ENCODE measurements at places on chromosomes 4 and X.

DNA sequence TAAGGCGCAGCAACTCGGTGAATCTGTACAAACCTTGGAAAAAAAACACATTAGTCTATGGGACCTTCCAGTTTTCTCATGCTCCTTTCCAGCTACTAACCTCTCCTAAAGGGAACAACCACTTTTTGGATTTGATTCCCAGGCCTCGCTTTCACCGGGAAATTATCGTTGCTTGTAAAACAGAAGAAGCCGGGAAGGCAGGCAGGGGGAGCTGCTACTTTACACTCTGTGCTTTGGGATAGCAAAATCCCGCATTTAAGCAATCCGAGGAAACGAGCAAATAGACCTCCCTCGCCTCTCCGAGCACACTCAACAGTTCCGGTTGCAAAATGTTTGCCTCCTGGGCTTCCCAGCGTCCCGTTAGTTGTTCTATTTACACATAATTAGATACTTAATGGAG lies 1.2 kb downstream of the CD38 start:
- peak; percentile 10 for DNase-seq

GRCh38 chrX:48599341-48599740 lies 2.0 kb downstream of the WDR13 start:
- no peak for DNase-seq

GRCh38 chrX:8313844-8314243 lies 142.8 kb upstream of the VCX2 start:
- DNase-seq: no peak

DNA sequence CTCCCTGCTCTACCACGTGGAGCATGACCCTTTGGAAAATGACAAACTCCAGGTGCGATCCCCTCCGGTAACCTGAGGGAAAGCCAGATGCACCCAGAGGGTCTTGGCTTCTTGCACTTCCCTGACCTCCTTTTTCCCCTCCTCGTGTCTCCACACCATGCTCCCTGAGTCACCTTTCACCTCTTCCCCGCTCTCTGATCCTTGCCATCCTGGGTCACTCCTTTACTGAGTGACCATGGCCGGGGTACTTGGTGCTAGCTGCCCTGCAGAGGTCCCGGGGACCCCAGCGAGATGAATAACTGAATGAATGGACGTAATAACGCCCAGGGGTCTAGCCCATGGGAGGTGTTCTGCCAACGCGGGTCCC lies 401 bp upstream of the ZFP92 start:
- DNase-seq: no peak

DNA sequence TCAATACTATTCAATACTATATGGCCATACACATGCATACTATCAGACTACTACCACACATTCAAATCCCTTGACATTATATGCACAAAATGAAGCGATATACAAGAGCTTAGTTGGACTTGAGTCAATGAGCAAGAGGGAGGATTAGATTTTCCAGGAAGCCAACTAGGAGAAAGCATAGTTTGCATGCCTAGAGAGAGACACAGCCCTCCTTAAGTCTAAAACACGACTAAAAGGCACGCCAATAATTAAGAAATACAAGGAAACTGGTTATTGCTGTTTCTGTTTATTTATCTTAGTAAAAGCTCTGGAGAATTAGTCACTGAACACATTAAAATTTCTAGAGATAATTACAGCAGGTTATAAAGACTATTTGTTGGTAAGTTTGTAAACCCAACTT lies 21.8 kb downstream of the MBNL3 start:
- DNase-seq: no peak

DNA sequence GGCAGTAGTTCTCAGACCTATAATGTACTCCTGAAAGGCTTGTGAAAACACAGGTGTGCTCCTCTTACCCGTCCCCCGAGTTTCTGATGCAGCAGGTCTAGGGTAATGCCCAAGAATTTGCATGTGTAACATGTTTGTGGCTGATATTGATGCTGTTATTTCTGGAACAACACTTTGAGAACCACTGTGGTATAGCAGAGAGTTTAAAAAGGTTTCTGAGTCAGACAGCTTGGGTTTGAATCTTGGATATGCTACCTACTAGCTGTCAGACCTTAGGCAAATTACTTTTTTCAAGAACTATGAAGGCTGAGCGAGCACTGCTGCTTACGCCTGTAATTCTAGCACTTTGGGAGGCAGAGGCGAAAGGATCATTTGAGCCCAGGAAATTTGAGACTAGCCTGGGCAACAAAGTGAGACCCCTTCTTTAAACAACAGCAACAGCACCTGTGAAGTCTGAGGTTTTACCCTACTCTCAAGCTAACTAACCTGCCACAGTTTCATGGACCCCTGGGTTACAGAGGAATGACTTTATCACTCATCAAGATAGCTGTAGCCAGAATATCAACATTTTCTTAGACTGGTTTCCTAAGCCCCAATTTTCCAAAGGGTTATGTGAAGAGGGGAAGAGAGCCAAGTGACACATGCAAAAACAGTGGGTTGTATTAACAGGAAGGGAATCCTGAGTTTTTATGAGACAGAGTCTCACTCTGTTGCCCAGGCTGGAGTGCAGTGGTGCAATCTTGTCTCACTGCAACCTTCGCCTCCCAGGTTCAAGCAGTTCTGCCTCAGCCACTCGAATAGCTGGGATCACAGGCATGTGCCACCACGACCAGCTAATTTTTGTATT lies 5.1 kb downstream of the AFF1 start:
- DNase-seq: no peak

DNA sequence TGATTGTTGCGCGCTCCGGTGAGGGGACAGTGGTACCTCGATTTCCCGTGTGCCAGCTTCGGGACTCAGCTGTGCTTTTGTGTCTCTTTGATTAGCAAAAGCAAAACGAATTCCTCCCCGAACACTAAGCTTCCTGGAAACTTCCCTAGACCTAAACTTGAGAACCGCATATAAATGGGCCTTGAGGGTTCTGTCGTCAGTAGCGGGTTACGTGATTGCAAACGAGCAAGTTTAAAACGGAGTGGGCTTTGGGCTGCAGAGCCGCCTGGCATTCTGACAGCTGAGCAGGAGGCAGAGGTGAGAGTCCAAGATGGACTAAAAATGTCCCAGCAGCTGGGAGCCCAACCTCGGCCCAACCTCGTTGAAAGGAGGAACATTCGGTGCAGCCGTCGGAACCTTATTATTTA lies 1.2 kb upstream of the TAPT1 start:
- DNase-seq: no peak

- no peak for DNase-seq
Measured at GRCh38 chrX:69987691-69988090, 62.0 kb downstream of the AWAT2 start.

- DNase-seq: no peak
Measured at GRCh38 chr4:173242466-173243250, 74.0 kb downstream of the GALNT7 start.

GRCh38 chrX:107766470-107767150 lies 9.0 kb downstream of the TSC22D3 start:
- no peak for DNase-seq

DNA sequence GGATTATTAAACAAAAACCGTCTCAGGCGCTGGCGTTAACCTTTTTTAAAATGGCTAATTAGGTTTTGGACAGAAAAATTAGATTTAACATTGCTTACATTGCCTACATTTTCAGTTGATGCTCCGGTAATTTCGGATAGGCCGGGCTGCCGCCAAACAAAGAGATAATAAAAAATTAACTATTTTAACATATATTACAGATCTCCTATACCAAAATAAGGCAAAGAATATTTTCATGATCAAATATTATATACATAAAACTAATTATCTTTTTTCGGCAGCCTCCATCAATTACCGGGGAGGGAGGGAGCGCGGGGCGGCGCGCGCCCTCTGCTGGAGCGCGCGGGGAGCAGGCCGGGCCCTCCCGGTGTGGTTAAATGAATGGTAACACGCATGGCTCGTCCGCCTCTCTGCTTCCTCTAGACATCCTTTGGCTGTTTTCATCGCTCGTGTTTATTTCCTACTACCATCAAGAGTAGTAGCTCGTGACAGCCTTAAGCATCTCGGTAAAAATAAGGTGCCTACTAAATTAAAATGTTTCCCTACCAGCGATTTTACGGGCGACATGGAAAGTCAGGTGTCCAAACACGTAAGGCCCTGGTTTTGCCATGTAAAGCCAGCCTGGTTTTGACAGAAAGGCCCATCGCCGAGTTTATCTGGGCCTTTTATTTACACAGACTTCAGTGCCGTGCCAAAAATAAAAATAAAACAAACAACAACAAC lies 52.4 kb upstream of the TMEM33 start:
- DNase-seq: peak; percentile 80

- DNase-seq: no peak
Measured at GRCh38 chr4:121199742-121200561, 35.8 kb upstream of the TNIP3 start.

GRCh38 chrX:67607466-67607865 lies 63.6 kb downstream of the AR start:
- DNase-seq: no peak

- peak; percentile 67 for DNase-seq
Measured at GRCh38 chrX:16892504-16893362, 22.6 kb upstream of the RBBP7 start.

- DNase-seq: no peak
Measured at GRCh38 chrX:44489515-44489914, 53.1 kb downstream of the FUNDC1 start.

DNA sequence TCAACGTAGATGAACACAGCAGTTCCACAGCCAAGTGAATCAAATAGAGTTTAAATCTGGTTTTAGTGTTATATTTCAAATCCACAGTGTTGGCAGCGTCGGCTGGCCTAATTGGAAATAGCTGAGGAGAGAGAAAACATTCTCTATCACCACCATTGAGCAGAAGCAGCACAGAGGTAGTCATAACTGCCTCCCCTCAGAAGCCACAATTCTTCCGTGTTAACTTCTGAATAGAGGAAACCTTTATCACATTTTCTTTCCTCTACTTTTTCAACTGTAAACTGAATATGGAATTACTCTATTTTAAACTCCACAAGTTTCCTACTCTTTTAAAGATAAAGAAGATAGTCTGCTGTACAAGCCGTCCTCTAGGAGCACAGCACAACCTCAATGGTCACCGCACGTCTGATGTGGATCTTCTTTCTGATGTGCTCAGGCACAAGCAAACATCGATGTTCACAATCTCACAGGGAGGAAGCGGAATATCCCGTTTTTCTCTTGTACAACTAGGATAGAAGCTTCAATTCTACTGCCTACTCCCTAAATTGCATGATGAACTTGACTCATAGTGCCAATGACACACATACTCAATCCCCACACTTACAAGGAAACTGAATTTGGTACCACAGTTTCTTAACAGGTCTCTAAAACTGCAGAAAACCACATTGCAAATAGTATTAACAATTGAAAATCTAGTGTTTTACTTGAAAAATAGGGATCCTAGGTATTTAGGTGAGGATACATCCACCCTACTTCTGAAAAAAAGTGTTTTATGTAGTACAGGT lies 217.8 kb upstream of the ETNPPL start:
- no peak for DNase-seq

DNA sequence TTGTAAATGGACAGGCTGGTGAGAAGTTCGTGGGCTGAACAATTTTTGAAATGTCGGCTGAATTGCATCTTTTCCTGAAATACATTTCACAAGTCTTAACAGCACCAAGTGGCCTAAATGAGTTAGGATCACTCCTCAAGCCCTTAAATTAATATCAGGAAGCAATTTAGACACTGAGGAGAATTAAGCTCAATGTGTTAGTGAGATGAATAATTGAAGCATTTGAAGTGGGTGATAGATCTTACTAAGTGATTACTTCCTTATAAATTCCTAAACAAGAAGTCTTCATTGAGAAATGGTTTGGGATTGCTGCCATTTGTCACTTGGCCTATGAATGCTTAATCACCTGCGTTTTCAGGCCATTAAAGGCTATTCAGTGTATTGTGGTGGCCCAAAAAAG lies 116.8 kb downstream of the NAA11 start:
- no peak for DNase-seq

- no peak for DNase-seq
Measured at GRCh38 chr4:88761861-88762523, 64.4 kb upstream of the NAP1L5 start.

- no peak for DNase-seq
Measured at GRCh38 chrX:136879001-136879687, 1.4 kb downstream of the RBMX start.

GRCh38 chr4:7778510-7779431 lies 160.9 kb downstream of the AFAP1 start:
- DNase-seq: no peak

GRCh38 chrX:109685656-109686078 lies 47.4 kb downstream of the ACSL4 start:
- no peak for DNase-seq

- DNase-seq: no peak
Measured at GRCh38 chr4:120434756-120435155, 368.1 kb upstream of the MAD2L1 start.

- DNase-seq: no peak
Measured at GRCh38 chr4:101042847-101043246, 304.5 kb downstream of the PPP3CA start.

DNA sequence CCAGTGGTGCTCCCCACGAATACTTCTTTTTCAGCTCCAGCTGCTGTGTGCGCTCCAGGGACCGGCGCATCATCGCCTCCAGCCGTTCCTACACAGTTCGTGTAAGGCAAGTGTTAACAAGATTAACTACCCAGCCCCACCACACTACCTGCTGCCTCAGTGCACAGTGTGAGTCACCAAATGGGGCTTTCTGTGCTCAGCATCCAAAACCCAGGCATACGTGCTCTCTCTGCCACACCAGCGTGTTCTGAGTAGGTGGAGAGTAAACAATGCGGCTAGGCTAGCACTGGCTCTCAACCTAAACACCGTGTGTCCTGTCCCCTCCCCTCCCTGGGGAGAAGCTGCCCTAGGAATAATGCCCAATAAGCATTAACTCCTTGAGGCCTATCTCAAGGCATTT lies 60.0 kb downstream of the MAP7D2 start:
- DNase-seq: no peak

DNA sequence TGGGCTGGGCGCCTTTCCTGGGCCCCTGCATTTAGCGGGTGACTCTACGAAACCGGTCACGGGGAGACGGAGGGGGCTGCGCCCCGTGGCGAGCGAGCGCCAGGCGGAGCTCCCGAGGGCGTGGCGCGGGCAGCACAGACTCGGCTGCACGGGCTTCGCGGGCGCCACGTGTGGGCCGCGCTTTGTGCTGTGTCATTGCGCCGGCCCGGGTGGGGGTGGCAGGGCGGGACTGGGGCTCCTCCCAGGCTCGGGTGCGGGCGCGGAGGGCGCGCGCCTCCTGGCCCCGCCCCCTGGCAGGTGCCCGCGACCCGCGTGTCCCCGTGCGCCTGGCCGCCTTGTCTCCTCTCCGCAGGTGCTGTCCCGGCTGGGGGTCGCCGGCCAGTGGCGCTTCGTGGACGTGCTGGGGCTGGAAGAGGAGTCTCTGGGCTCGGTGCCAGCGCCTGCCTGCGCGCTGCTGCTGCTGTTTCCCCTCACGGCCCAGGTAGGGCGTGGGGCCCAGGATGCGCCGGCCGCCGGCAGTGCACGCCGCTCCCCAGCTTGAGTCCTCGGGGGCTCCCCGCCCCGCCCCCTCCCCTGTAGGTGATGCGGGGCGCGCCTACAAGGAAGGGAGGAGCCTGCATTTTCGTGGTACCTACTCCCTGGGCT lies 651 bp downstream of the UCHL1 start:
- peak; percentile 81 for DNase-seq

DNA sequence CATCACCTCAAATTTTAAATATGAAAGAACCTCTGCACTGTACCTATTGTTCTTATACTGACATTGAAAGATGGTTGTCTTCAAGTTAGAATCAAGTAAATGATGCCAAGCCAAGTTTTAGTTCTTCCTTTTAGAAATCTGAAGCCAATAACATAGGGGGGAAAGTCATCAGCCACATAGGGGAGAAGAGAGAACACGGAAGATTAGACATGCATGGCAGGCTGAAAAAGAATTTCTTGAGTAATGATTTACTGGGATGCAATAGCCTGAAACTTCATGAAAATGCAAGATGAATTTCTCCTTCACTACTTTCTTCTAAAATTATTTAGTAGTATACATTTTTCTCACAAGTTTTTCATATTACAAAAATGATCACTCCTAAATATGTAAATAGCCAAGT lies 13.6 kb upstream of the EPGN start:
- no peak for DNase-seq
